Activated CD4-positive, alpha-beta T cell treated with anti-CD3 and anti-CD28 coated beads, Interleukin-2, amount 50 U/mL, for 4 hours (primary cell): ENCODE measurements at places on chromosomes 16 and 17.

DNA sequence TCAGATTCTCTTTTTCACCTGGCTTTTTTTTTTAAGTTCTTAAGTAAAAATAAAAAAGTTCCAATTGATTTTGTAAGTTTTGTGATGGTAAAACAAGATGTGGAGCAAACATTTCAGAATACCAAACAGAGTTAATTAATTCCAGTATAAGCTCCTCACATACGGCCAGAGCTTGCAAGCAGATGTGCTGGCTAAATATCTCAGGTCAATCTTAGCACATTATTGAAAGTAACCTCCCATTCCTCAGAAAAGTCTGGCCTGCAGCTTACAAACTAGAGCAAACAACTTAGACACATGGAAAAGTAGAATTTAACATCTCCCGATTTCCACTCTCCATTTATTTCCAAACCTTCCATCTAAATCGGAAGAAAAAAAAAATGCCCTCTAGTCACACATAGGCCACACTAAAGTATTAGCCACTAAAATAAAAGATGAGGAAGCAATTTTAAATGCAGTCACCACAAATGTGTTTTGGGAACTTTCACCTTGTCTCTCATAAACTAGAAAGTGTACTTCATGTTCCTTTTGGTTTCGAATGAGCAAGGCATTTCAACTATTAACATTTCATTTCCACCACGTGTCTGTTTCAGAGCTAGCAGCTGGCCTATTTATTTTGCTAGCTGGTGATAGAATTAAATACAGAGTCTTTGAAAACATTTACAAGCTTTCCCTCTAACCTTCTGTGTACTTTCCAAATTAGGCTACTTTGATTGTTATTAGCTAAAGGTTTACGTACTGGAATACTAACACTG lies 143.3 kb downstream of the STX8 start:
- no peak for DNase-seq

- DNase-seq: no peak
Measured at GRCh38 chr17:76106703-76107102, 3.1 kb upstream of the EXOC7 start.

DNA sequence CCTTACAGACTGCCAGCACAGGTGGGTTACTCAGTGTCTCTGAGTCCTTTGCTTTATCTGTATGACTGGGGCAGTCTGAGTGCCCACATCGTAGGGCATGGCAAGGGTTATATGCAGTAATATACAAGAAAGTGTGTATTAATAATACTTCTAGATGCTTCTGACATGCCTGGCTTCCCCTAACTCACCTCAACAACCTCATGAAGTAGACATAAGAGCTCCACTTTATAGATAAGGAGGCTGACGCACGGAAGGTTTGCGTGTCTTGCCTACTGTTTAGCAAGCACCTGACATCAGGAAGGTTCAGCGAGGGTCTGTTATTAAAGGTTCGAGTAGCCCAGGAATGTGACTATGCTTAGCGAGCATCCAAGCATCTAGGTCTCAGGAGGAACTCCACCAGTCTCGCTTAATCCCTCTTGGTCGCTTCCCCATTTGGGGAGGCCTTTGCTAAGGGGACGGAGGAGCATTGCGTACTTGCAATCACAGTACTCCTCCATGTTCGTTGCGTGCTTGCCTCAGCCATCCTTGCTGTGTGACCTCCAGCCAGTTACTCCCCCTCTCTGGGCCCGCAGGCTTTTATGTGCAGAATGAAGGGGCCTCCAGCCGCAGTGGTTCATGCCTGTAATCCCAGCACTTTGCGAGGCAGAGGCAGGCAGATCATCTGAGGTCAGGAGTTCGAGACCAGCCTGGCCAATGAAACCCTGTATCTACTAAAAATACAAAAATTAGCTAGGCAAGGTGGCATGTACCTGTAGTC lies 1.6 kb downstream of the KCNG4 start:
- DNase-seq: no peak

DNA sequence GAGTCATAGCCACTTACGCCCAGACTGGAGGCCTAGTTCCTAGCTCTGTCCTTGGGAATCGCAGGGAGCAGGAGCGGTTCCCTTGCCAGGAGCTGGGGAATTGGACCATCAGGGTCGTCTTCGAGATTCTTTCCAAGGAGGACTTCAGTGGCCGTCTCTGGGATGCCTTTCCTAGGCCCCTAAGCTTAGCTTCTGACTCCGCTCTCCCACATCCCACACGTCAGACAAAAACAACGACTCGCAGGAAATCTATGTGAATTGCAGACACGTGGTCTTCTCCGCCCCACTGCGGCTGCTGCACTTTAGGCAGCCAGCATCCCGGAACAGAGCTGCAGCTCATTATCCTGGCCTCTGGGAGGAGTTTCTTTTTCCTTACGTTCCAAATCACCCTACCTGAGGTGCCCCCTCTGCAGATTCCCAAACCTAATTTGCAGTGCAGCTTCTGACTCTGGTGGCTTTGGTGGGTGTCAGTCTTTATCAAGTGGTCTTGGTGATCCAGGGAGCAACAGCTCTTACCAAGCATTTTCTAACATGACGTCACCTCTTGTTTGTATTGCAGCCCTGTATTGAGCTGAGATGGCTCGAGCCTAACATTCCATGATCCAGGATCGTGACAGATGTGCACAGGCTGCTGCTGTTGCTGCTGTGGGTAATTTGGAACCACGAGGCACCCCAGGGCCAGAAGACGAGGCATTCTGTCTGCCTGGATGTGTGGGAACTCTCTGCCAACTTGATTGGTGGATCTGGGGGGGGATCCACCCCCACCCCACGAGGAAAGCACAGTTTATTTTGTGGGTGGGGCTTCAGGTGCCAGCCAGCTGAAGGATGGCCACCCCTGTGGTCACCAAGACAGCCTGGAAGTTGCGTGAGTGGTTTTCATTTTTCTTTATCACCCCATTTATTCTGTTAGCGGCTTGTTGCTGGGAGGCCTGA lies 1.1 kb downstream of the KATNB1 start:
- DNase-seq: peak; percentile 28

GRCh38 chr16:30927789-30928378 lies 4.5 kb downstream of the FBXL19 start:
- DNase-seq: no peak
